GM20000 (cell line): ENCODE measurements at places on chromosomes 2 and 18.

DNA sequence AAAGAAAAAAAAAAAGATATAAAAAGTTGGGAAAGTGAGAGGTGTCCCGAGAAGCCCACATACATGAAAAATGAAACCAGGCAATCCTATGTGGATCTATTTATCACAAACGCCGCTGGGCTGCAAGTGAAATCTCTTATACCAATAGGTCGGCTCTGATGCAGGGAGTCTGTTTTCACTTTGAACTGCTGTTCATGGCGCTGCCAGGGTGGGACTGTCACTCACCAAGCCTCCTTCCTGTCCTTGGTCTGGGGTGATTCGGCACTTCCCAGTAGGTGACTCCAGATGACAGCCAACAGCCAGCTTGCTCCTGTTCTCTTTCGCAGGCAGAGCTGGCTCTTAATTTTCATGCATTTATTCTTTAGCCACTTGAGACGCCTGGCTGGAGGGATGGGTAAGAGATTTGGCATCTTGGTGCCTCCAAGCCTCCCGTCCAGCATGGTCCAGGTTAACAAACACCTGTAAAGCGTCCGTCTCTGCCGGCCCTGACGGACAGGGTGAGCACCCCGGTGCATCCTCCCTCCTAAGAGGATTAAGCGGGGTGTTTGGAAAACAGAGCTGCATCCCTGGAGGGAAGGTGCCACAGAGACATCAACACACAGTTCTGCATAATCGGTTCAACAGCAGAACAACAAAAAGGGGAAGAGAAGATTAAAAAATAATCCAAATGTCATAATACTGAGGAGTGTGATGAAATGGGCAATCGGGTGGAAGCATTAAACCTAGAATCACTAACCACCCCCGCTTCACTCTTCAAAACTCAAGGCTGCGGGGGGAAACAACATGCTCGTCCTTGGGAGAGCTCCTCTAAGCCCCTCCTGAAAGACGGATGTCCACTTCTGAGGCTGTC is 58.7 kb downstream of the STEAP3 start:
- no peak for DNase-seq

GRCh38 chr2:237980751-237981150 is 13.9 kb downstream of the UBE2F start:
- no peak for DNase-seq

GRCh38 chr18:12231040-12231882 is 22.9 kb upstream of the CIDEA start:
- no peak for DNase-seq

DNA sequence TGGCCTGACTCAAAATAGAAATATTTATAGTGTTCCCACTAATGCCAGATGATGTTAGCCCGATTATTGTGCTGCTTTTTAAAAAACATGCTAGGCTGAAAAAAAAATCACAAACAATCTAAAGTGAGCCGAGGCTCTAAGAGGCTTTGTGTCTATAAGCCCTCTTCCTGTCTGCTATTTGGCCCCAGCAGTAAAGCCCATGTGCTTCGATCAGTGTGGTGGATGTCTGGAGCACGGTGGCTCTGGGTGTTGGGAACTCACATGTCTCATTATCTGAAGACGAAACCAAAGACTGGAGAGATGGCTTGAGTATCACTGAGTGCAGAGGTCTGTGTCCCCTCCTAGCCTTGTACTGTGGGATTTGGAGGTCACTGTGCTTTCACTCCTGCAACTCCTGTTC is 55.1 kb downstream of the INO80C start:
- DNase-seq = no peak

DNA sequence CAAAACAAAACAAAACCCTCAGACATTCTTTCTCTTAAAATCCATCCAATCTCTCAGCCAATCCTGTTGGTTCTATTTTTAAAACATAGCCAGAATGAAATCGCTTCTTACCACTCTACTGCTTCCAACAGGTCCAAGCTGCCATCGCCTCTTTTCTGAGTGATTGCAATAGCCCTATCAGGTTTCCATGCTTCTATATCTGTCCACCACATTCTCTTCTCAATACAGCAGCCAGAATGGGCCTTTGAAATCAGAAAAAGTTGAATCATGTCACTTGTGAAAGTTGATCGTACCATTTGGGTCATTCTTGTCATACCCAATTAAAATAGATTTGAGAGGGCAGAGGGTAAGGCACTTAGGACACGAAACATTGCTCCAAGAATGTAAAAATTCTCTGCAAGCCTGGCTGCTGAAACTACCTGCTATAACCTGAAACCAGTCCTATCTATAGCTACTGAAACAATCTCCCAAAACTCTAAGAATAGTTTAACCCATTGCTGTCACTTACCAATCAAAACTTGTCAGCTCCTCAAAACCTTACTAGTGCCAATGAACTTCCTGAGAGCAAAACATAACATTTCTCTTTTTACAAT is 3.3 kb upstream of the MTLN start:
- no peak for DNase-seq

DNA sequence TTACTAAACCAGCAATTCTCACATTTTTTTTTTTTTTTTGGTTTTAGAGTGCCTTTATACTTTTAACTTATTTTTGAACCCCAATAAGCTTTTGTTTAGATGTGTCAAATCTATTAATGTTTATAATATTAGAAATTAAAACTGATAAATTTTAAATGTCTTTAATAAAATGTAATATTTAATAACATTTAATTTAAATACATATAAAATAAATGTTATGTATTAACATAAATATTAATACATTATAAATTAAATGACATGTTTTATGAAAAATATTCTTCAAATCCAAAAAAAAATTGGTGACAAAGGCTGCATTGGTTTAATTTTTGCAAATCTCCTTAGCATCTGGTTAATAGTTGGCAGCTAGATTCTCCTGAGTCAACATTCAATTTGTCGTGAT is 163.7 kb downstream of the PRPF40A start:
- DNase-seq = no peak

- DNase-seq = no peak
Observed at GRCh38 chr2:121256720-121257479, 28.1 kb downstream of the TFCP2L1 start.

DNA sequence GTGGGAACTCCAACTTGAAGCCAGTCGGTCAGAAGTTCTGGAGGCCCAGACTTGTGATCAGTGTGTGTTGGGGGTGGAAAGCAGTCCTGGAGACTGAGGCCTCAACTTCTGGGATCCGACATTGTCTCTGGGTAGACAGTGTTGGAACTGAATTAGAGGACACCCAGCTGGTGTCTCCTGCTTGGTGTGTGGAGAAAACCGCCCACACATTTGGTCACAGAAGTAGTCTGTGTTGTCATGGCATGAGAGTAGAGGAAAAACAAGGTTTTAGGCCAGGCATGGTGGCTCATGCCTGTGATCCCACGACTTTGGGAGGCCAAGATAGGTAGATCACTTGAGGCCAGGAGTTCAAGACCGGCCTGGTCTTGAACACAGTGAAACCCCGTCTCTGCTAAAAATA is 51.5 kb downstream of the PUM2 start:
- DNase-seq = no peak

DNA sequence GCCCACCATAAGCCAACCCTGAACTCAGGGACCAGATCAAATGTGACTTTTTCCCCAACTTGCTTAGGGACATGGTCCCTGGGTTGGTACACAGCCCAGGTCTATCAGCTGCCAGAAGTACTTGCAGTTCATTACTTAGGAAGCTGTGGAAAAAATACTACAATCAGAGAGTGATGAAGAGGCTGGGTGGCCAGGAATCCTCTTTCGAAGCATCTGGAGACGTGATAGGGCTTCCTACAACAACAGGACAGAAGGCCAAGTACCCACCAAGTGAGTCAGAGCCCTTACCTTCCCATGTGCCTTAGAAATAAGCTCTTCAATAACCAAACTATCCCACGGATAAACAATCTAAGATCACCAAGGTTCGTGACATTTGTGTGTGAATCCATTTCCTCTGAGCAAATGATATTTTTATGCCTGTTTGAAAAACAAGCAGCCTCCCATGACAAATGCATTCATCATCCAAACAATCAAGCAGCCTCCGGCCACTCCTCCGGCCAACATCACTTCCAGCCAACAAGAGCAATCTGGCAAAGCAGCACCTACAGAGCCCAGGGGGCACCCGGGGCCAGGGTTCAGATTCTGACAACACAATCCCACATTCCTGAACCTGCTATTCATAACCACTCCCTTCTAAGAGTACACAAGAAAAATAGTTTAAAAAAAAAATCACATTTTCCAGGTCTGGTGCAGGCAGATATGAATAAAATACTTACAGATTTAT is 26.4 kb downstream of the TBC1D8 start:
- DNase-seq = no peak

DNA sequence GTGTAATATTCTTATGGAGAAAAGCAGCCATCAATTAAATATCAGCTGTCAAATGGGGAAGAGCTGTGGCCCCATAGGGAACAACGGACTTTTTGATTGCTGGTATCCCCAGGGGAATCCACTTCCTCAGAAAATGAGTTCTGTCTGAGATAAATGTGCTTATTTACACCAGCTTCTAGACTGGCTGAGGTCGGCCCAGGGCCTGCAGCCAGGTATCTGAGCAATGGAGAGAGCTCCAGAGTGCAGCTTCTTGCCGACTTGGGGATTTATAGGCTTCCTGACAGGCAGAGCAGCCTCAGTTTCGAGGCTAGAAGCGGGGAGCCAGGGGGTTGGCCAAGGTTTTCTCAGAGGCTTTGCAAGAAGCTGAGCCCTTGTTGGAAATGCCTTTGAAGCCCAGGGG is 67.2 kb downstream of the MCFD2 start:
- no peak for DNase-seq
